Stimulated activated CD4-positive, alpha-beta T cell treated with anti-CD3 and anti-CD28 coated beads, Interleukin-1b, Interleukin-23, amount 100 ng/mL, for 24 hours (primary cell): ENCODE measurements at places on chromosomes 6 and 20.

DNA sequence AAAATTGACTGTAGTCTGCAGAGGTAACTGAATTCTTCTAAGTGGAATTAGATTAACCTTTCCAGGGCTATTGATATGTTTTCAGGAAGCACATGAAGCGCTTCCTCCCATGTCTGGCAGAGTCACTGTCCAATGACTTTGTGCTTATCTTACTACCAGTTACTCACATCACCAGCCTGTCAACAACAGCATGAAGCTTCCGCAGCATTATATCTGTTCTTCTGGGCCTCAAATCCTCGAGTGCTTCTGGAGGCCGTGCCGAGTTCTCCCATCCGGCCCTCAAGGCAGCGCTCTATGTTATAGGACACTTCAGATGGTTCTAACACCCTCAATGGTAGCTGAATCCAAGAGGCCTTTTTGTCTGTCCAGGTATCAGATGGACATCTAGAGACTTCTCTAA, 33.2 kb downstream of the PSMG4 start:
- no peak for DNase-seq

- DNase-seq: no peak
Observed at GRCh38 chr20:21559305-21559704, 45.4 kb upstream of the NKX2-2 start.

DNA sequence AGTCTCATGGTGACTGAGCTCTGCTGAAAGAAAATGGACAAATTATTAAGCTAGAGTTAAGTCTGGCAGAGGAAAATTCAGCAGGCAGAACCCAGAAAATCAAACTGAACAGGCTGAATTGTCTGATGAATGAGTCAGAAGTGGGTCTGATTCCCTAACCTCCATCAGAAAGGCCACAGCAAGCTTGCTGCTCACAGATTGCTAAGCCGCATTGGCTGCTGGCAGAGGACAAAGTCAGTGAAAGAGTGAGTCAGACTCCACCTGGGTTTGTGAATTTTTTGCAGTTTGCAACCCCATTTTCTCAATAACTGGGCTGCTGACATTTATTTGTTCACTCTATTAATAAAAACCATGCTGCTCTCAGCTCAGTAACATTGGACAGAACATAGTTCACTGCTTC, 191.3 kb downstream of the EPM2A start:
- DNase-seq: no peak

- DNase-seq: no peak
Observed at GRCh38 chr20:8394308-8394945, 262.4 kb downstream of the PLCB1 start.

DNA sequence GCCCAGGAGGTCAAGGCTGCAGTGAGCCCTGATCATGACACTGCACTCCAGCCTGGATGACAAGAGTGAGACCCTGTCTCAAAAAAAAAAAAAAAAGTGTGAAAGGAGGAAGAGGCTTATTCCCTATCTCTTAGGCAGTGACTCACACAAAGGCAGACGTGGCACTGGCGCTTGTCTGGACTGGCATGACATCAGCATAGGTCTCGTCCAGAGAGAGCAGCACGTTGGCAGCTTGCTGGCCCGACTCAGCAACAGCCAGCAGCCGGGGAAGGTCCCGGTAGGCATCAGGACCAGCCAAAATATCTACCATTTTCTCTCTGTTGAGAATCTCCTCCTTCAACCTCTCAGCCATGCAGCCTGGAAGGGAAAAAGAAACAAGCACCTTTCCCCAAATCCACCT, 14.1 kb downstream of the CDK5RAP1 start:
- no peak for DNase-seq

DNA sequence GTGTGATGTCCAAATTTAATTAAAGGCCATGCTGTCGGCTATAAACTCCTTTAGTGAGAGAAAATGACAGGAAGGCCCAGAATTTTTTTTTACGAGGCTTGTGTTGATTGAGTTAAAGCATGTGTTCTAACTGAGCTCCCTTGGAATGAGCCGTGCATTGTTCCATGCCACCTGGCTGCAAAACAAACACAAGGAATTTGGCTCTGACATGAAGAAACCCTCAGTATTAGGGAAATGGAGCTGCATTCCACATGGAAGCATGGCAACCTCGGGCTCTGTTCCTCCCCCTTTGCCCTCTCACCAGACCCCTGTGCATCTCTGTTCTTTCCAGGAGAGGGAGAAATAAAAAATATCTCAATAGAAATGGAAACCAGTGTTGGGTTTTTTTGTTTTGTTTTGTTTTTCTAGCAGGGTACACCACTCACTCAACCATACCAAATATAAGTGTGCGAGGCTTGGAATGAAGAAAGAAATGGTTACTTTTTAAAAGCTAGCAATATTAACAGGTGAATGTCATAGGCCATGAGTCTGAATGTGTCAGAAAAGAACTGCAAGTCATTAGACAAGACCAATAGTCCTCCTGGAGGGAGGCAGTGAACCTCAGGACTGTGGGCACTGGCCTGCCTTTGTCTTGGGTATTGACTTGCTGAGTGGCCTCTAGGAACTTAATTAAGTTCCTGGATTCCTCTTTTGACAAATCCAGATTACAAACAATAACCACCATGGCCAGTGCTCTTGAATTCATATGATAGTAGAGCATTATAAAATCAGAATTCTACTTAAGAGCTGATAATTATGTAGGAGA, 935.1 kb downstream of the KIF16B start:
- no peak for DNase-seq
